ENCODE measurements at places on chromosomes 12 and 14. TPM values are rescaled to one million over a fixed set of nuclear protein-coding genes. Genes with fewer than 3 reads are reported as not detected.

DNA sequence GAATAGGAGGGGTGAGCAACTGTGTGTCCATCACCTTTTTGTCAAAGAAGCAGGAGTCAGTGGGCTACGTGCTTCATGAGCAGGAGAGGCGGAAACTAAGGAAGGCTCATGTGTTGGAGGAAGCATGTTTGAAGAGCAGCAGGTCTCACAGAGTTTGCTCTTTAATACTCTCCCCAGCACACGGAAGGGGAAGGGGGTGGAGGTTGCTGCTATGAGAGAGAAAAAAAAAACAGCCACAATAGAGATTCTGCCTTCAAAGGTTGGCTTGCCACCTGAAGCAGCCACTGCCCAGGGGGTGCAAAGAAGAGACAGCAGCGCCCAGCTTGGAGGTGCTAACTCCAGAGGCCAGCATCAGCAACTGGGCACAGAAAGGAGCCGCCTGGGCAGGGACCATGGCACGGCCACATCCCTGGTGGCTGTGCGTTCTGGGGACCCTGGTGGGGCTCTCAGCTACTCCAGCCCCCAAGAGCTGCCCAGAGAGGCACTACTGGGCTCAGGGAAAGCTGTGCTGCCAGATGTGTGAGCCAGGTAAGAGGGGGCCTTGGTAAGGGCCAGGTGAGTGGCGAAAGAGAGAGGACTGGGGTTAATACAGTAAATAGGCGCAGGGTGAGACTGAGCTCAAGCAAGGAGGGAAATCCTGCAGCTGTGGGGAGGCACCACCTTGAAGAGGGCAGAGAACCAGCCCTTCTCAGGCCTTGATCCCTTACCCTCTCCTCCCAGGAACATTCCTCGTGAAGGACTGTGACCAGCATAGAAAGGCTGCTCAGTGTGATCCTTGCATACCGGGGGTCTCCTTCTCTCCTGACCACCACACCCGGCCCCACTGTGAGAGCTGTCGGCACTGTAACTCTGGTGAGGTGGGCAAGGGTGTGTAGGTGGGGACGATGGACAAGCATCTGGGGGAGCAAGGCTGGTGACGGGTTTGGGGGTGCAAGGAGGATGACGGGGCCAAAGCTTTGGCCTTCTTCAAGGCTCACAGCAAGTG, at the start of gene CD27:
CD27 (plus strand) TSS at position 252 of the 985 bp plus-strand sequence; CDS start at position 393, 141 bp downstream.
- DNase-seq = no peak

GRCh38 chr12:63965936-63966605, 121.6 kb downstream of the SRGAP1 start:
- DNase-seq = no peak

Gene SPTB
- 0.24 TPM for polyA plus RNA-seq

GRCh38 chr12:22473212-22473611, 71.1 kb downstream of the C2CD5 start:
- no peak for DNase-seq

Gene USP44
- 0.18 TPM for polyA plus RNA-seq

Gene SLC25A21
- polyA plus RNA-seq = not detected

Gene ANKRD33
- polyA plus RNA-seq = not detected

Gene CACNA1C
- 1.6 TPM for polyA plus RNA-seq

- DNase-seq = no peak
These were observed 12.0 kb upstream of the SERPINA1 start for GRCh38 chr14:94400422-94400841.

DNA sequence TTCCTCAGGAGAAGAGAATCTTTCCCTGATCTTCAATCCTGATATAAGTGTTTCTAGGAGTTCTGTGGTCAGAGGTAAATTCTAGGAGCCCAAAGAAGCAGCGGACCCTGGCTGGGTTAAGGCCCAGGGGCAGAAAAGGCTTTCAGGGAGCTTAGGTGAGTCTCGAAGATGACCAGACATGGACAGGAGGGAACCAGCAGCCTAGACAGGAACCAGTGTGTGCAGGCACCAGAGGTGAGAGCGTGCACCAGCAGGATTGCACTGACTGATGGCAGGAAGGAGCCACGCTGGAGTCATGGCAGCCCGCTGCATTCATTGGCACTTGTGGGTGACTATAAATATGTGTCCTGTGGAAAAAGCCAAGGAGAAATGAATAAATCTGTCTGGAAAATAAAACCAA, 489.9 kb downstream of the BCL11B start:
- DNase-seq = no peak

GRCh38 chr12:104276273-104277131, 27.0 kb upstream of the EID3 start:
- no peak for DNase-seq

Gene RNASE3
- polyA plus RNA-seq = not detected

Gene TAS2R42
- polyA plus RNA-seq = not detected

DNA sequence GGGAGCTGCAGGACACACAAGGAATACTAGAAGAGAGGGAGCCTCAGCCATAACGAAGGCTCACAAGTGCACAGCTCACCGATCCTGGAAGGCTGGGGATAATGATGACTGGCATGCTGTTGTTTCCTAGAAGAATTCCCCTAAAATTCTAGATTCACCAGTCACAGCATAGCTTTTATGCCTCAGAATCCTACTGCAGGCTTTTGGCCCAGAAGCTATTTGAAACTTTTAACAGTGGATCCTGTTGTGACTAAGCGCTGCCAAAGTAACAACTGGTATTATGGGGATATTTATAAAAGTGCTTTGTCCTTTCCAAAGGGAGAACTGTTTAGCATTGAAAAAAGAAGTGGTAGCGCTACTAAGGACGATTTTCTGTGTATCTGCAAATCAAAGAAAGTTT, 214.1 kb upstream of the PELI2 start:
- DNase-seq = no peak

- DNase-seq = no peak
These were observed 37.3 kb upstream of the EVL start for GRCh38 chr14:100027771-100028490.

Measured in SK-N-SH (cell line).